ENCODE measurements at places on chromosomes 12 and 14.

DNA sequence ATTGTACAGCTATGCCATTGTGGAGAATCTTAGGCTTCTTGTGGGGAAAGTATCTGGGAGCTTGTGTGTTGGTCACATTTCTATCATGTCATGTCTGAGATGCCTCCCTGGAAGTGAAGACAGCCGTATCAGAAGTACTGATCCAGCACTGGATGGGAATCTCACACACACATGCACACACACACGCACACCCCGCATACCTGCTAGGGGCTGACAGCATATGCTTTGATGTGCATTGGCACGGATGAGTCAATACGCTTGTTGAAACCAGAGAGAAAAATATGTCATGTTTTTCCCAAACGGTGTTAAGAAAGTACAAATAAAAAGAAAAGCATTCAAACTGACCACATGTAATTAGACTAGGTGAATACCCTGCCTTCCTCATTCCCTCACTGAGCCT lies 260.8 kb downstream of the KTN1 start:
- DNase-seq: no peak

- DNase-seq: no peak
Observed at GRCh38 chr14:56057071-56057741, 61.0 kb upstream of the PELI2 start.

DNA sequence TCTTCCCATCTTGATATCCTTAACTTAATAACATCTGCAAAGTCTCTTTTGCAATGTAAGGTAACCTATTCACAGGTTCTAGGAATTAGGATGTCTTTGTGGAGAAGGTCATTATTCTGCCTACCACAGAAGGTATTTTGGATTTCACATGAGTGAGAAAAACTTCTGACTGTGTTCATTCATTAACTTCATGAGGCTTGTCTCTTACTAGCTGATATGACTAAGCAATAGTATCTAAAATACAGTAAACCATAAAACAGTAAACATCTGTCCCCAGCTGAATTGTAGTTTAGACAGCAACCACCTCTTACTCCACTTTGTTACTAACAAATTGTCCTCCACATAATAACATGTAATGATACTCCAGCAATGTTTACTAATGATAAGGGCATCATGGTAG lies 198.1 kb downstream of the SEC23A start:
- DNase-seq: no peak

- no peak for DNase-seq
Observed at GRCh38 chr14:71651228-71651627, 281.0 kb upstream of the RGS6 start.

DNA sequence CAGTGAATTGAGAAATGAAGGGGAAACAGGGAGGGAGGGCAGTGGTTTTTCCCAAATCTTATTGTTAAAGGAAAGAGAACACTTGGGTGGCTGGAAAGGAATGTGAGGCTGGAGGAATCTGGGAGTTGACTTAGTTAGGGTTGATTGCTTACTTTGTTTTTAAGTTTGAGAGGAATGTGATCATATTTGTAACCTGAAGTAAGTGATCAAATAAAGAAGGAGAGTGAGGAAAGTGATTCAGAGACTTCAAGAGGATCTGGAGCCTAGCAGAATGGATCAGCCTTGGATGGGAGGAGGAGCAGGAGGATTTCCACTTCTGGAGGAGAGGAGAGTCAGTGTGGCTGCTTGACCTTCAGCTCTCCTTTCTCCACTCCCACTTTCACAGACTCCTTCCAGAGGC lies 6.0 kb upstream of the LRP6 start:
- DNase-seq: no peak

GRCh38 chr12:43835264-43835655 lies 621 bp upstream of the TMEM117 start:
- DNase-seq: no peak

DNA sequence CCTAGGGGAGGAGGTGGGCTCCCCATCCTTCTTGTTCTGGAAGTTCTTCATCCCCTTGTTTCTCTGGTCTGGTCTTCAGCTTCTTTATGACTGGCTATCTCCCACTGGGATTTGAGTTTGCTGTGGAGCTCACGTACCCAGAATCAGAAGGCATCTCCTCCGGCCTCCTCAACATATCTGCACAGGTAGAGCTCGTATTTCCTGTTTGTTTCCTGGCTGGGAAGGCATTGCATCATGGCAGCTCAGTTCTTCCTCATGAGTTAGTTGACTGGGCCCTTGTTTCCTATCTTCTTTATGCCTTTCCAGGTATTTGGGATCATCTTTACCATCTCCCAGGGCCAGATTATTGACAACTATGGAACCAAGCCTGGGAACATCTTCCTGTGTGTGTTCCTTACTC lies 19.8 kb downstream of the ERG28 start:
- no peak for DNase-seq

GRCh38 chr12:75812271-75813018 lies 219.1 kb downstream of the PHLDA1 start:
- no peak for DNase-seq

DNA sequence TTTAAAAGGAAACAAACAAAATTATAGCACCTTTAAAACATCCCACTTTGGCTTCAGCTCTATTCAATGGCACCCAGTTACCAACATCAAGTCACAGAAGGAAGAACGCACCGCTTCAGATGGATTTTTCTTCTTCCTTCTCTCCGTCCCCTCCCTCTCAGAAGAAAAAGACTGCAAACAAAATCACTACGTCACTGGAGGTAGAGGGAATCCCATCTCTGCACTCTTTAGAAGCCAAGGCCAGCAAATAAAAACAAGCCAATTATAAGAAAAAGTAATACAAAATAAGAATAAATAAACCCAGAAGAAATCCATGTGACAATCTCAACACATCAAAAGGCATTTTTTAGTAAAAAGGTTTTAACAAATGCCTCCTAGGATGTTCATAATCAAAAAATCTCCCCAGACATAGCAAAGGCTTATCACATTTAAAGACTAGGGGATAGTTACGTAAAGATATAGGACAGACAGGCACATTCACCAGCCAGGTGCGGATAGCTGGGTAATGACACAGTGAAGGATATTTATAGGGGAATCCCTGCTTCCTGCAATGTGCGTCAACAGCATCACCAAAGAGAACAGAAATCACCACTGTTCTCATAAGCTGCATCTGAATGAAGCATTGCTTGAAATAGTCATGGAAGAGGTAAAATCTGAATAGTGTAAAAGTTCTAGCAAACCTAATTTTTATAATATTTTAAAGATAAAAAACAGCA lies 89.4 kb downstream of the R3HDM2 start:
- no peak for DNase-seq

- no peak for DNase-seq
Observed at GRCh38 chr12:131279281-131279921, 325.7 kb downstream of the ADGRD1 start.

DNA sequence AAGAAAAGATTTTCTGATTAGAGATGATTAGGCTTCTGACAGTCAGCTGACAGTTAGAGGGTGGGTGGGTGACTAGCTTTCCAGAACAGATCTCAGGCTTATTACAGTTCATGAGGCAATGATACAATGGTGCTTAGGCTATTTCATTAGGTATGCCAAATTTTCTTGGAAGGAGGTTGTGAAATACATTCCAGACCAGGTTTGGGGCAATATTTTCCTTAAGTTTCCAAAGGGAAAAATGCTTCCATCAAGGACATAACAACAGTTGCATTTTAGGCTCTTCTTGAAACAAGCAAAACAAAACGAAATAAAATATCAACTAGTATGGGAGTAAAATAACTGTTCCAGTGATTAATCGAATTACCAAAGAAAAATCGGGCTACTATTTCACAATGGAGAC lies 59.3 kb upstream of the CNTN1 start:
- no peak for DNase-seq

GRCh38 chr12:96635844-96636243 lies 146.5 kb downstream of the CFAP54 start:
- no peak for DNase-seq

DNA sequence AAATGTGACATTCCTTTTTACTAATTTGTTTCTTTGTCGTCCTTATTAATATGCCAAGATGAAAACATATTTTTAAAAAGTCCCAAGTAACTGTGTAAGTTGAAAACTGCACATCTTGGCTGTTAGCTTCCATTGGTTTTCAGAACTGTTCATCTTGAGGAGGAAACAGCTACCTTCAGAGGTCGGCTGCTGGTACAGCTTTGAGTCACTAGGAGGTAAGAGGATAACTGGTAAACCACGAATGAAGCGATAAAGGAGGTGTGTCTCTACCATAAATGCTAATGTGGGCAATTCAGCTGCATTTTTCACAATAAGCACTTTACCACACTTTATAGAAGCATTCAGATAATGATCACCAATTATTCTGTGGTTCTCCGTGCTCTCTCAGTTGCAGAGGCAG lies 137.5 kb upstream of the KRAS start:
- DNase-seq: peak; percentile 26

DNA sequence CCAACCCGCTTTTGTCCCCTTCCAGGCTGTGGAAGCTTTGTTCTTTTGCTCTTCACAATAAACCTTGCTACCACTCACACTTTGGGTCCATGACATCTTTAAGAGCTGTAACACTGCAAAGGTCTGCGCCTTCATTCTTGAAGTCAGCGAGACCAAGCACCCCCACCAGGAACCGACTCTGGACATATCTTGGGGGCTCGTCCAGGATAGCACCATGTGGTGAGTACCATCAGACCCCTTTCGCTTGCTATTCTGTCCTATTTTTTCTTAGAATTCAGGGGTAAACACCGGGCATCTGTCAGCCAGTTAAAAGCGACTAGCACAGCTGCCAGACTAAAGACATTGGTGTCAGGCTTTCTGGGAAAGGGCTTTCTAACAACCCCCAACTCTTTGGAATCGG lies 137.6 kb upstream of the PPFIA2 start:
- DNase-seq: no peak

DNA sequence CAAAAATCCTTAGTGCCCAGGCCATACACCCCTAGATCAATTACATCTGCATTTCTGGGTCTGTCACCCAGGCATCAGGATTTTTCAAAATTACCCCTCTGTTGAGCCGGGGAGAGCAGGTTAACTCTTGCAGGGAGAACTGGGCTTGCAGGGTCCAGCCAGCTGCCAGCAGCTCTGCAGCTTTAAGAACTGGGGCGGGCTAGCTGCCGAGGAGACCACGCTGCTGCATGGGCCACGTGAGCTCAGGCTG lies at the start of gene DGLUCY:
TSS of gene DGLUCY (plus strand) at position 245 of the 250 bp plus-strand sequence. CDS start 46,222 bp downstream, outside the sequence.
- peak; percentile 73 for DNase-seq

GRCh38 chr14:85471744-85472143 lies 58.2 kb upstream of the FLRT2 start:
- DNase-seq: no peak

- no peak for DNase-seq
Observed at GRCh38 chr12:124294780-124295341, at the start of gene RFLNA. Gene RFLNA, plus strand, starts transcription at chr12:124295093. Its CDS starts 337 bp downstream, at chr12:124295430.

DNA sequence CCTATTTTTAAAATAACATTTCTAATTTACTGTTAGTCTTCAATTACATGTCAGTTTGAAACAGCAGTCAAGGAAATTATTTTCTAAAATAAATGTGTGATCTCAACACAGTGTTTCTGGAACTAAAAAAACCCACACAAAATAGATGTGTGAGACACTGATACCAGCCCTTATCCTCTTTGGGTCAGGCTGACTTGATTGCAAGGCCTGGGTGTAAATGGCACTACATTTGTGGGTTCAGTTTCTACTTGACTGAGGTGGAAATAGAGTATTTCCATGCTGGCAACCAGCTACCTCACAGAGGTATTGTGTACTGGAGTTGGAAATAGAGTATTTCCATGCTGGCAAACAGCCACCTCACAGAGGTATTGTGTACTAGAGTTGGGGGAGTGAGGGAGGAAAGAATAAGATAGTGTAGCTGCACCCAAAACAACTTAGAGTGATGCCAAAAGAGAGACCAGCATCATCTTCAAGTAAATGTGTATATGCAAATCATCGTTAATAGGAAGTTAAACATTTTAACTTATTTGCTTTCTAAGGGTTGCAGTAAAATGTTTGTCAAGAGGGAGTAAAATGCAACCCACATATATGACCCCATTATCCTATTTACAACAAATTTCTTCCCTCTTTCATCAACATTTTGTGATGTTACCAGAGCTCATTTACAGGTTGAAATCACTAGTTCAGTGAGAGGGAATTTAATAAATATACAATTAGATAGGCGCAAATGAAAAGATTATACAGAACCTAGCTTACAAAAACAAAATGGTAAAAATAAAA lies 10.7 kb upstream of the LYZ start:
- DNase-seq: no peak

DNA sequence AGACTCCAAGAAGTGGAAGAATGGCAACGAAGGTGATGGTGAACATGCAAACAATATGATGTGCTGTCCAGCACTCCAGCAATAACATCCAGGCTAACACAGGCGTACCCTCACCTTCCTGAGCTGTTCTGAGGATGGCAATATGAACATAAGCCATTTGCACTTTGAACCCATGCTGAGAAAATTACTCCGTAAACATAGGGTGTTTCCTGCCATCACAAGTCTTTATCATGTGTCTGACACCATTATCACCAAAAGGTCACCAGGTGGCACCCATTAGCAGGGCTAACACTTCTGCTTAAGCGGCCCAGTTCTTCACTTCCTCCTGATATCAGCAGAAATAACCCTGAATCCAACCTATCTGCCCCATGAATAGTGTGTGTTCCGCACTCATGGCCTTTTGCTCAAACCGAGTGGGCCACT lies 482.8 kb downstream of the MED13L start:
- DNase-seq: no peak

DNA sequence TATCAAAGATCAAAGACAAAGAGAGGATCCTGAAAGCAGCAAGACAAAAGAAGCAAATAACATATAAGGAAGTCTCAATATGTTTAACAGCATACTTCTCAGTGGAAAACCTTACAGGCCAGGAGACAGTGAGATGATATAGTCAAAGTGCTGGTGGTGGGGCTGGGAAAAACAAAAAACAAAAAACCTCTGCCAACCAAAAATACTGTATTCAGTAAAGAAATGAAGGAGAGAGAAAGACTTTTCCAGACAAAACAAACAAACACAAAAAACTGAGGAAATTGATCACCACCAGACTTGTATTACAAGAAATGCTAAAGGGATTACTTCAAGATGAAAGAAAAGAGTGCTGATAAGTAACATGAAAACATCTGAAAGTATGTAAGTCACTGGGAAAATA lies 221.2 kb downstream of the ADGRD1 start:
- DNase-seq: no peak

- no peak for DNase-seq
Observed at GRCh38 chr14:93183596-93184317, 940 bp downstream of the MOAP1 start.

GRCh38 chr14:85333313-85333712 lies 196.6 kb upstream of the FLRT2 start:
- no peak for DNase-seq

DNA sequence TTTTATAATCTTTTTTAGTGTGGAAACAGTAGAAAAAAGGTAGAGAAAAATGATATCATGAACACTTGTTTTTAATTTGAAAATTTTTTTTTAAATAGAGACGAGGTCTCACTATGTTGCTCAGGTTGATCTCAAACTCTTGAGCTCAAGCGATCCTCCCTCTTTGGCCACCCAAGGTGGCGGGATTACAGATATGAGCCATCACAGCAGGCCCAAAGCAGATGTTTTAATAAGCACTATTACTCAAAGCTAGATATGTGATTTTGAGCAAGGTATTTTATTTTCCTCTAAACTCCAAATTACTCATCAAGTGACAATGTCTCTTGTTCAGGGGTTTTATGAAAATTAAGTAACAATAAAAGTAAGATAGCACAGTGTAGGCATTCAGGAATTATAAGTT lies 10.7 kb upstream of the WDR89 start:
- DNase-seq: no peak
